GM03348 (cell line): ENCODE measurements at places on chromosomes 16 and 17.

- DNase-seq, result no peak
Measured at GRCh38 chr17:75499313-75500022, 15.9 kb downstream of the CASKIN2 start.

- DNase-seq, result no peak
Measured at GRCh38 chr17:13542636-13543035, 59.1 kb downstream of the HS3ST3A1 start.

GRCh38 chr17:68378268-68379176 is 78.8 kb downstream of the WIPI1 start:
- peak; percentile 85 for DNase-seq

- DNase-seq, result no peak
Measured at GRCh38 chr16:87956098-87956364, 4.8 kb downstream of the BANP start.

- peak; percentile 36 for DNase-seq
Measured at GRCh38 chr16:11992008-11992584, 15.6 kb downstream of the SNX29 start.

DNA sequence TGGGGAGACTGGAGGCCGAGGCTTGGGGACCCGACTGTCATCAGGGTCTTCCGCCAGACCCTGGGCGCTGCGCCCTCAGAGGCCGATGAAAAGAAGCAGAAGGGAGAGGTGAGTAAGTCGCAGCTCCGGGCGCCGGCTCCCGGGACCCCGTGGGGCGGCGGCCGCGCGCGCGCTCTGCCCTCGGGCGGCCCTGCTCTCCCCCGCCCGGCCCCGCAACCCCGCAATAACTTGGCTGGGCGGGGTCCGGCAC is 392 bp upstream of the ABHD15 start:
- peak; percentile 54 for DNase-seq

GRCh38 chr17:17205368-17206123 is 587 bp downstream of the PLD6 start:
- peak; percentile 87 for DNase-seq
